ENCODE measurements at places on chromosomes 4 and X.

DNA sequence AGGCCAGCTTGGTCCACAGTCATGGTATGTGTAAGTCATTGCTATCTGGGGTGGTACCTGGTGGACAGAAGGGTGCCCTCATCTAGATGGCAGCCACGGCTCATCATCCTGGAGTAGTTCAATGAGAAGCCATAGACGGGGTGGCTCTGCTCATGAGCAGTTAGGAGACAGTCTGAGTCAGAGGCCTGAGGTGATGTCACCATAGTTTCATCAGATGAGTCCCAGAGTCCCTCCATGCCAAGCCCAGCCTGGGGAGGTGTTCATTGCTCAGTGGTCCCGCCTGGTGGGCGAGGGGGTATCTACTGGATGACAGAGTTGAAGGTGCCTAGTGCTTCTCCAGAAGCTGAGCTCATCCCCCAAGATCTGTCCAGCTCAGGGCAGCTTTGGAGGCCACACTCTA, 49.8 kb downstream of the DLG3 start:
- no peak for DNase-seq

- DNase-seq, result no peak
These were observed 54.4 kb upstream of the IRF2 start for GRCh38 chr4:184528713-184529112.

GRCh38 chrX:63993936-63994335, 208.9 kb upstream of the ARHGEF9 start:
- no peak for DNase-seq

- DNase-seq, result no peak
These were observed 112.9 kb downstream of the MBNL3 start for GRCh38 chrX:132375941-132376340.

DNA sequence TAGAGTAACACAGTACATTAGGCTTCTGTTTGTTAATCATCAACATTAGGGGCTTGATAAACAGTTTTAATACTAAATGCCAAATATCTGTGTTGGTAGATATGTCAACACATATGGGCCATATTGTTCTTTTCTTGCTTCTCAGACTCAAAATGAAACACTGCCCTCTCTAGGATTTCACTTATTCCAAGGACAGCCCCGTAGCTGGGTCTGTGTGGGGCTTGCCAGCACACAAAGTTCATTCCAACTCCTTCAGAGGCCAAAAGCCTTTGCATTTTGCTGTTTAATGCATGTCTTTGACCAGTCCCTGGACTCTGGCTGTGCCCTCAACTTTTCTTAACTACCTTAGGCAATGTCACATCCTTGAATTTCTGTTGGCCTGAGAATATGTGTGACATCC, 102.0 kb upstream of the ZNF827 start:
- DNase-seq, result no peak

GRCh38 chr4:142663828-142664227, 182.3 kb downstream of the INPP4B start:
- DNase-seq, result no peak

DNA sequence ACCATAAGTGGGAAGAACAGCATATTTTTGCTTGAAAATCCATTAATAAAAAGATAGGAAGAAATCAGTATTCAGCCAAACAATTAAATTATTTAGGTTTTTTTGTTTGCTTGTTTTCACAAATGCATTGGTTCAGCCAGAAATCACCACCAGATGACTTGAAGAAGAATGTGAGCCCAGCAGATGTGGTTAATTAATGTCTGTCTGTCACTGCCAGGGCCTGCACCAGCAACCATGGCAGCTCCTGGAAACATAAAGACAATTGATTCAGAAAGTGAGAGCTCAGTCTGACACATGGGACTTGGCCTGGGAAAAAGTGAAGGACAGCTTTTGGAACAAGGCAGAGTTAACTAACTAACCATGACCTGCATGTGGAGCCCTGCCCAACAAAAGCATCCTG, 74.0 kb downstream of the MAOB start:
- DNase-seq, result no peak

GRCh38 chr4:128241425-128241913, 46.1 kb downstream of the PGRMC2 start:
- no peak for DNase-seq

DNA sequence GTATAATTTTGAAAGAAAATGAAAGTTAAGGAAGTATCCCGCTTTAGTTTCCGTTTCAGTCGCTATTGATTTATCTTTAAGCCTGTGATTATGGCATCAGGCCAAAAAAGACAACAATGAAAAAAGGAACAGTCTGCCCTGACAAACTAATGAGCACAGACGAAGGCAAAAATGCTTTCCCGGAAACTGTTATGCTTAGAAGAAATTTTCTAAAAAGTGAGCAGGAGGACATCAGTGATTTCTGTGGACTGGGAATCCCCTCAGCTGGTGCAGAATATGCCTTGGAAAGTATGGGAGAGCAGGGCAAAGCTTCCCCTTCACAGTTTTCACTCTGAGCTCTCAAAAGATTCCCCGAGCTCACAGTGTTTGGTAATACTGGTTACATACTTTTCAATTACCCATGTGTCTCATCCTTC, 5.1 kb upstream of the CXCL10 start:
- no peak for DNase-seq

DNA sequence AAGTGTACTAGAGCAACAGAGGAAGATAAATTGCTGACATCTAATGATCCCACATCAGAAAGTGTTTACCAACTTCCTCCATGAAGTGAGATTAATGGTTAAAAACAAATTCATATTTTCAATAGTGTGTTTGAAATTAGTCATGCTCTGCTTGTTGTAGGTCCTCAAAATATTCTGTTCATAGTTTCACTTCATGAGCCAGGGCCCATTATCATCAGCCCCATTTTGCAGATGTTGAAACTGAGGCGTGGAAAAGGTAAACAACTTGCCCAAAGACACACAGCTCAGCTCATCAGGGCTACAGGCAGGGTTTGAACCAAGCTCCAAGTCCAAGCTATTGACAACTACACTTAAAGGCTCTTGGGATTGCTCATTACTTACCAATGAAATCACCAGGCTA, 103.5 kb upstream of the PPARGC1A start:
- no peak for DNase-seq

- no peak for DNase-seq
These were observed 400.8 kb upstream of the SLIT2 start for GRCh38 chr4:19850909-19851308.

GRCh38 chr4:163280703-163281519, 51.5 kb downstream of the NPY1R start:
- DNase-seq, result no peak

GRCh38 chrX:120664081-120664480, 34.2 kb upstream of the C1GALT1C1 start:
- no peak for DNase-seq

DNA sequence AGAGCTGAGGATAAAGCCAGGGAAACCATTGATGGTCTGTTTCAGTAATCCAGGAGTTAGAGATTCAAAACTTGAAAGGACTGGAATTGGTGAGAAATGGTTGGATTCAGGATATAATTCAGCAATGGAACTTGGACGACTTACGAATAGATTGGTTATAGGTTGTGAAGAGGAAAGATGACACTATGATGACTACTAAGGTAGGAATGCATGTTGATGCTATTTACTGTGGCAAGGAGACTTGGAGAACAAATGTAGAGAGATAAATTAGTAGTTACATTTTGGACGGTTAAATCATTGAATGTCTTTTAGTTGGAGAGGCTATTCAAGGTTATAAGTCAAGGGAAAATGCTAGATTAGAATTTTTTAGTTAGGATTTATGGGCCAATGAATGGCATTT, 365.4 kb upstream of the TECRL start:
- DNase-seq, result no peak

DNA sequence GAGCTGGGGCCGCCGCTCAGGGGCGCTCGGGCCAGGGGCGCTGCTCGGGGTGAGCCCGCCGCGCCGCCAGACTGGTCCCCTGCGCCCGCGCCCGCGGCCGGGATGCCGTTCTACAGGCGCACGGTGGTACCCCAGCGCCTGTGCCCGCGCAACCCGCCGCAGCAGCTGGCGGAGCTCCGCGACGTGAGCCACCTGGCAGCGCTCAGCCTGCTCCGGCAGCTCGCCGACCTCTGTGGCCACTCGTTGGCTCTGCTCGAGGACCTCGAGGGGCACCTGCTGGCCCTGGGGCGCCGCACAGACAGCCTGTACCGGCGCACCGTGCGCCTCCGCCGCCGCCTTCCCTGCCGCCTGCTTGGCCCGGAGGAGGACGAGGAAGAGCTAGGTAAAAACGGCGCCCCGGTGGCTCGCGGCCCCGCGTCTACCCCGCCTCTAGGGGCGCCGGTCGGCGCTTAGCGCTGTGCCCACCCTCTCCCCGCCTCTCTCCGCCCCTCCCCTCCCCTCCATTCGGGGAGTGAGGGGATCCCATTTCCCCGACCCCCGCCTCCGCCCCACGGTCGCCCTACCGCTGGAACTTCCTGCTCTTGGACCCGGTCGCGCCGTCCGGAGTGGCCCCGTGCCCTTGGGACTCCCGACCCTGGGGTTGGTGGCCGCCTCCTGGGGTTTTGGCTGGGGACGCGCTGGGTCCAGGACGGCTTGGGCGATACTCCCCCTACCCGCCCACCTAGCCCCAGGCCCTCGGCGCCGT, 513 bp downstream of the NHSL2 start:
- DNase-seq, result peak; percentile 60

DNA sequence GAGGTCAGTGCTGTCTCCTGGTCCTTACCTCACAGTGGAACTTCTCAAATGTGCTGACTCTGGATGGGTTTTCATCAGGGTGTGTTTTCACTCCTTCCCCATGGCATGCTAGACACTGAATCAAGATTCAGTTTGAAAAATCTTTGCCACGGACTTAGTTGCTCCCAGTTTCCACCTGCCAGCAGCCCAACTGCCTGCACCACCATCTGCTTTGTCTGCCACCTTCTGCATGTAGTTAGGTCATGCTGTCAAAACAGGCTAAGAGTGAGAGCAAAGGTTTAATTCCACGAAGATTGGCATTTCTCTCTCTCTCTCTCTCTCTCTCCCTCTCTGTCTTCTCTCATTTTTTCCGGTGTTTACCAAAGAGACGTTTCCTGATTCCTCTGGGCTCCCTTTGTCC, 258.0 kb upstream of the EDNRA start:
- DNase-seq, result no peak

- DNase-seq, result no peak
These were observed 5.7 kb downstream of the EIF1AX start for GRCh38 chrX:20135944-20136343.

- DNase-seq, result no peak
These were observed 664 bp downstream of the MED12 start for GRCh38 chrX:71118985-71119535.

GRCh38 chr4:90120037-90120436, 7.2 kb upstream of the CCSER1 start:
- DNase-seq, result no peak

GRCh38 chrX:150094996-150095395, 156.7 kb upstream of the EOLA2 start:
- no peak for DNase-seq

GRCh38 chr4:7019367-7019766, 23.8 kb upstream of the TADA2B start:
- no peak for DNase-seq

GRCh38 chr4:67475155-67475554, 70.1 kb downstream of the CENPC start:
- no peak for DNase-seq

- no peak for DNase-seq
These were observed 75.6 kb downstream of the PRSS12 start for GRCh38 chr4:118277243-118277642.

DNA sequence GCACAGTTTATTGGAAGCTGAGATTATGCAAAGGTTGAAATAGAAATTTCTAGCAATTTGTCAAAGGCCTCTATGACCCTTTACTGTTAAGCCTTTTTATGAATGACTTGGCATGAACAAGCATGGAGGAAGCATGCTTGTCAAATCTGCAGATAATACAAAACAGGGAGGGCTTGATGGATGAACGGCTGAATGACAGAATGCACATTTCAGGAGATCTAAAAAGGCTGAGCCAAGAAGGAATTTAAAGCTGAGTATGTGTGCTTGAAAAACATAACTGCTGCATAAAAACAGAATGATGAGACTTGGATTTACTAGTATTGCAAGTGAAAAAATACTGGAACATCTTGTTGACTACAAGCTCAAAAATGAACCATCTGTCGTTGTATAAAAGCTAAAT, 29.0 kb upstream of the UBE2K start:
- DNase-seq, result no peak

DNA sequence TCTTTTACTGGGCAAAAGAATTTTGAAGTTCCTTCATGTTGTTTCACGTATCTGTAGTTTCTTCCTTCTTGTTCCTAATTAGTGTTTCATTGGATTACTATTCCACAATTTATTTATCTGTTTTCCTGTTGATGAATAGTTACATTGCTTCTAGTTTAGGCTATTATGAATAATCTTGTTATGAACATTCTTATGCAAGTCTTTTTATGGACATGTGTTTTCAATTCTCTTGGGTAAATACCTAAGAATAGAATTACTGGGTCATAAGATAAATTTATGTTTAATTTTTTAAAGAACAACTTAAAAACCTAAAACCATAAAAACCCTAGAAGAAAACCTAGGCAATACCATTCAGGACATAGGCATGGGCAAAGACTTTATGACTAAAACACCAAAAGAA, 70.9 kb upstream of the RXFP1 start:
- no peak for DNase-seq

- DNase-seq, result no peak
These were observed 229.6 kb downstream of the FBXO8 start for GRCh38 chr4:174053895-174054294.

- DNase-seq, result no peak
These were observed 60.6 kb upstream of the NAP1L5 start for GRCh38 chr4:88758264-88758663.

DNA sequence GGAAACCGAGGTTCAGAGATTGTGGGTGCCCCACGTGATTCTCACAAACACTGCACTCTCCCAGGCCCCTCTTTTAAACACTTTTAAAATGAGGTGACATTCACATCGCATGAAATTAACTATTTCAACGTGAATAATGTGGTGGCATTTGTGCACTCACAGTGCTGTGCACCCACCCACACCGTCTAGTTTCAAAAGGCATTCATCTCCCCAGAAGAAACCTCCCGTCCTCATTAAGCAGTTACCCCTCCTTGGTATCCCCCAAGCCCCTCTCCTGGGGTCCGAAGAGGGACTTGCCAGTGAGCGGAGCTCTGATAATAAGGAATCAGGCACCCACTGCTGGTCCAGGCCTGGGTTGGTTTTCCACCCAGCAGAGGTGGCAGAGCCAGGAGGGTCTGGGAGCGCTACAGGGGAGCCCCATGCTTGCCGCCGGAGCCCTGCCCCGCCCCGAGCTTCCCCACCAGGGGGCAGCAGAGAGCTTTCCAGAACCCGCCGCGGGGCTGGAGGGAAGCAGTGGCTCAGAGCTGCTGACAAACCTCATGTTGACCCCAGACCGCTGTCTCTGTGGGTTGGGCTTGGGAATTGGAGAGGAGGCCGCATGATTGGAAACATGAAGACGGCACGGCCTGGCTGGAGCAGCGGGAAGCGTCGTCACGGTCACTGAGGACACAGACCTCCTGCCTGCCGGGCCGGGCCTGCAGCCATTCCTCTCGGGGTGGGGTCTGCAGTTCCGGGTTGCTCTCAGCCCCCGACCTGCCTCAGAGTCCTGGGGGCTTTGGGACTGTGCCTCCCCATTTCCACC, 27.5 kb upstream of the HTRA3 start:
- DNase-seq, result peak; percentile 89

- no peak for DNase-seq
These were observed at the start of gene SHROOM2 for GRCh38 chrX:9785944-9786797. TSS of gene SHROOM2 (plus strand) at chrX:9786429. CDS start at chrX:9786546, 117 bp downstream.

GRCh38 chr4:161936625-161937550, 226.9 kb downstream of the FSTL5 start:
- DNase-seq, result no peak

- DNase-seq, result no peak
These were observed 73.7 kb downstream of the NCAPG start for GRCh38 chr4:17884511-17884910.

Measured in NT2/D1 (cell line).